ENCODE measurements at places on chromosomes 1 and 21.

DNA sequence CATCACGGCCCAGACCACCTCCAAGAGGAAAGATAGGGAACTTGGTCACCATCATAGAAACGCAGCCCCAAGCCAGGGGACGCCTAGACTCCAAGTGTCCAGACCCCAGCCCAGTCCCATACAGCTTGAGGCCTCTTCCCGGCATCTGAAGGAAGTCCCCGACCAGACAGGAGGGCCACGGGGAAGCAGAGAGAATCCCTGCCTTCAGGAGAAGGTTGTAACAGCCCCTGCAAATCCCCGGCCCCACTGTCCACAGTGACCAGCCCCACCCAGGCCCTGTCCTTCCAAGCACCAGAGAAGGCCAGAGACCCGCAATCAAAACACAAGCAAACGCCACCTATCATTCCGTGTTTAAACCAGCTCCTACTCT, 1.7 kb downstream of the SLC19A1 start:
- DNase-seq, result no peak

- no peak for DNase-seq
Measured at GRCh38 chr1:76292418-76293184, 218.1 kb downstream of the ST6GALNAC3 start.

GRCh38 chr1:112633628-112634027, 14.0 kb downstream of the CAPZA1 start:
- DNase-seq, result no peak

- no peak for DNase-seq
Measured at GRCh38 chr21:45768011-45768739, 124.7 kb downstream of the PCBP3 start.

- no peak for DNase-seq
Measured at GRCh38 chr1:201254625-201255478, 28.5 kb upstream of the PKP1 start.

DNA sequence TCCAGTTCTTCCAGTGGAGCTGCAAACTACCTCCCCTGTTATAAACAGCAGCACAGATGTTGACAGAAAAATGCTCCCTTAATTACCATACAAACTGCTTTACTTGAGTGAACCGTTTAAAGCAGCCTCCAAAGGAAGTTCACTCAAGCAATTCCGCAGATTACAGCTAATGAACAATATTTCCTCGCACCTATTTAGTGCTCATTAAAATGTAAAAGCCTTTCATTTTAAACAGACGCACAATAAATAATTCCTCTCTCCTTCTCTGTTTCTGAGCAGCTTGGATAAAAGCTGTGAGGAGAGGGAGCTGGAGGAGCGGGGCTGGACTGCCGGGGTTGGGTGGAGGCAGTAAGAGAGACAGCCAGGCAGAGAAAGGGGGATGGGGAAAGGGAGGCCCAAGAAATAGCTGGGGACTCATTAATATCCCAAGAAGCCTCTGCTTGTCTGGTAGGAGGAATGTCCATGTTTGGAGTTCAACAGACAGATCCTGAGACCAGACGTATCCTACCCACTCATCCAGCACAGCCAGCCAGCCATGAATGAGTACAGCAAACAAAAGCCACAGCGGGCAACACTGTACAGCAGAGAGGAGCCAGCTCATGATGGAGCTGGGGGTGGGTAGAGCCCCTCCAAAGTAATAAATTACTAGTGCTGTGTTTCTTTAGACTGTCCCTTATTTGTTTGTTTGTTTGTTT, 227.7 kb downstream of the GPATCH2 start:
- DNase-seq, result no peak

DNA sequence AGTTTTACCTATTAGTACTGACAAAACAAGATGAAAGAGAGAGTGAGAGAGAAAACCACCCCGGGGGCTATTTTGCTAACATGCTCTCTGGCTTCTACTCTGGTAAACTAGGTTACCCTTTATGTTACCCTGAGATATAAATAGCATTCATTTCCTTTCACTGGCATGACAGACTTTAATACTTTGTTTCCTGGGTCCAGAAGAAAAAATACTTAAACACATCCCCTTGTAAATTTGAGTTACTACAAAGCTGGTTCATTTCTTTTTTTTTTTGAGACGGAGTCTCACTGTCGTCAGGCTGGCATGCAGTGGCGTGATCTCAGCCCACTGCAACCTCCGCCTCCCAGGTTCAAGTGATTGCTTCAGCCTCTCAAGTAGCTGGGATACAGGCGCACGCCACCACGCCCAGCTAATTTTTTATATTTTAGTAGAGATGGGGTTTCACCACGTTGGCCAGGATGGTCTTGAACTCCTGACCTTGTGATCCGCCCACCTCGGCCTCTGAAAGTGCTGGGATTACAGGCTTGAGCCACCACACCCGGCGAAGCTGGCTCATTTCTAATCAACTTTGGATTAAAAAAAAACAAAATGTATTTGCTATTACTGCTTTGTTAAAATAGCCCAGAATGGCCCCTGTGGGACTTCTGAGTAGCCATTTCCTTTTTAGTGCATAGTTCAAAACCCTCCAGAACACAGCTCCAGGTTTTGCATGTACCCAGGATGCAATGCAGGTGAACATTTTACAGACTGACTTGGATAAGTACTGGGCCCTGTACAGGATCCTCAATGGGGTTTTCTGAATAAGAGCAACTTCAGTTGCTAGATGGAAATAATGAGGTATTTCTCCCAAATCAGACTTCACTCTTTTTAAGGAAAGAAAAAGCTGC, 20.6 kb downstream of the INPP5B start:
- DNase-seq, result no peak
